ENCODE measurements at places on chromosomes 6 and 20.
A peak's percentile ranks its signal among the peaks of the same experiment; 100 is the strongest.

DNA sequence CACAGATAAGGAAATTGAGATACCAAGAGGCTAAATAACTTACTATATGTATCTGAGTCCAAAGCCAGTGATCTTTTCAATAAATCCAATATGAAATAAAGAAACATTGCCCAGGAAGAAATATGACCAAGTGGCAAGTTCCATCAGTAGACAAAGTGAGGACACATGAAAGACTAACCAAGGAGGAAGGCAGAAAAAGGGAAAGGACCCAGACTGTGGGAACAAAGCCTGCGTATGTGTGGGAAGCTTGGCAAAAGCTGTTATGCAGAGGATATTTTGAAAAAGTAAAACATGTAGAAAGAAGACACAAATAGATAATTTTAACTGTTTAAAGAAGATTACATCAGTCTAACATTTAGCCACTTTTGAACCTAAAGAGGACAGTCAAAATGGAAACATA is 264.4 kb upstream of the PRDM1 start:
- DNase-seq = no peak

- no peak for DNase-seq
These were observed 17.4 kb downstream of the RCAN2 start for GRCh38 chr6:46473881-46474280.

GRCh38 chr20:8372824-8373380 is 240.8 kb downstream of the PLCB1 start:
- no peak for DNase-seq

GRCh38 chr6:134480593-134480992 is 162.7 kb upstream of the SGK1 start:
- DNase-seq = no peak

DNA sequence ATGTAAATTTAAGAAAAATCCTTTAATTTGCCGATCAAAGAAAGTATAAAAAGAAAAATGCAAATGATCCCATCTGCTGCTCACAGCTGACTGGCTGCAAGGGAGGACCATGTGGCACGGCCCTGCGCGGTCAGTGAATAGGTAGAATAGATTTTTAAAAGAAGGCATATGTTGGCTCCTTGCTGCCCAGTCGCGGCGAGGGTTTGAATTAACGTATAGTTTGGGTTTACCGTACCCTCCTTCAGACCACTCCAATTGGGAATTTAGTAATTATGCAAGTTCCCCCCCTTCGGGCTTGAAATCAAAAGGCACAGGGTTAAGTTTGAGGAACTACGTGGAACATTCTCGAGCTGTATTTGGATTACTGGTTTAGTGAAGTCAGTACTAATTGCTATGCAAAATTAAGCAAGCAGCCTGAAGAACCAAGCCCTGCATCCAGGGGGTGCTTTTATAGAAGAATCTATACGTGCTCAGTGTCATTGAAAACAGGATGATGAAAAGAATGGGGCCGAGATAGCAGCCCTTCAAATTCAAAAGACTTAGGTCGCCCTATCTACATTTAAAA is 1.1 kb upstream of the BEND3 start:
- DNase-seq = peak; percentile 8

DNA sequence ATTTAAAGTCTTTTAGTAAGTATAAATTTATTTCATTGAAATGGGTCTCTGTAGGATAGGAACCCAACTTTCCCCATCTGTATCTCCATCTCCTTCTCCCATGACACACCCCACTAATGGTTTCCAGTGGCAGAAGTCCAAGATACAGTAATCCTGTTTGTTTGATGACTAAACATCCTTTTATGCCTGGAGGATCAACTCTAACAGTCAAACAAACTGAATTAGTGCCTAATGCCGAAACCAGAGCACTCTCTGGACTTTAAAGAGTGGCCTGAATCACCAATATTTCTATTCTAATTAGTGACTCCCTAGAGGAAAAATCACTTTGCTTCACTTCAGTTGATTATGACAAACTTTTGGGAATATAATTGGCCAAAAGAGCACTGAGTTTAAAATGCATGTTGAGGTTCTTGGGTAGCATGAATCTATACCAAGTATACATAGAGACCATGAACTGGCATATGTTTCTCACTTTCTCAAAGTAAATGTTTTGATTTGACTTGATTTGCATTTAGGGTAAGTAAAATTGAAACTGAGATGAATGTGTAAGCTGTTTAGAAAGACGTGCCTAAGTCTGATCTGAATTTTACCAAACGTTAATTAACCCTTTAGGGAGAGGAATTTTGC is 776.4 kb upstream of the NRSN1 start:
- no peak for DNase-seq

DNA sequence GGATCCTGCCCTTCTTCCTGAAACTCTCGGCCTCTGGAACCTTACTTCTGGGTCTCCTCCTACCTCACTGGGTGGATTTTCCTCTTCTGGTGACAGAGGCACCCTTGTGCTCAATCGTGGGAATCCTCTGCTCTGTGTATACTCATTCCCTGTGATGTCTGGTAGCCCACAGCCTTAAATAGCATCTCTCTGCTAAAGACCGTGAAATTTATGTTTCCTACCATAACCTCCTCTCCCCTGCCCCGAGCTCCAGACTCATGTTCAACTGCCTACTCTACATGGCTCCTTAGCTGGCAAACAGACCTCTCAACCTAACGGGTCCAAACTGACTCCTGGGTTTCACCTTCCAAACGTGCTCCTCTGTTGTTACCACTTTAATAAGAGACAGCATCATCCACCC is 9.9 kb downstream of the MMP9 start:
- DNase-seq = no peak

DNA sequence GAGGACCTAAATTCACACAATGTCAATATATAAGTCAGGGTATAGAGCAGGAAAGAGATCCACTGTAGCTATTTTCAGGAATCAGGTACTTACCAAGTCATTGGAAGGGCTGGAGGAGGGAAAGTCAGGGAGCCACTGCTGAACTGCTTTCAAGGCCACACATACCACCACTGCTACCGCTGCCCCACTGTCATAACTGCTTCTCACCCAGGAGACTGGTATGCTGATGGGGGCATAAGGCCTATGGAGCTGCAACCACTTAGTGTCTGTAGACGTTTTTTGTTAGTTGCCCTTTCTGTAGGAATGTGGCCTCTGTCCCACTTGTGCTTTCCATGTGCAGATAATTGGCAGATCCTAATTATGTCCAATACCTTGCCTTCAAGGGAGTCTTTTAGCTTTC is 5.4 kb downstream of the SMAP1 start:
- DNase-seq = no peak
